CD4-positive, alpha-beta T cell treated with Interleukin-15 for 1 hour (primary cell): ENCODE measurements at places on chromosomes 11 and 22.

GRCh38 chr11:10906521-10906920 lies 48.7 kb upstream of the ZBED5 start:
- DNase-seq: no peak

- no peak for DNase-seq
These were observed 86.2 kb downstream of the MSANTD4 start for GRCh38 chr11:105935791-105936190.

DNA sequence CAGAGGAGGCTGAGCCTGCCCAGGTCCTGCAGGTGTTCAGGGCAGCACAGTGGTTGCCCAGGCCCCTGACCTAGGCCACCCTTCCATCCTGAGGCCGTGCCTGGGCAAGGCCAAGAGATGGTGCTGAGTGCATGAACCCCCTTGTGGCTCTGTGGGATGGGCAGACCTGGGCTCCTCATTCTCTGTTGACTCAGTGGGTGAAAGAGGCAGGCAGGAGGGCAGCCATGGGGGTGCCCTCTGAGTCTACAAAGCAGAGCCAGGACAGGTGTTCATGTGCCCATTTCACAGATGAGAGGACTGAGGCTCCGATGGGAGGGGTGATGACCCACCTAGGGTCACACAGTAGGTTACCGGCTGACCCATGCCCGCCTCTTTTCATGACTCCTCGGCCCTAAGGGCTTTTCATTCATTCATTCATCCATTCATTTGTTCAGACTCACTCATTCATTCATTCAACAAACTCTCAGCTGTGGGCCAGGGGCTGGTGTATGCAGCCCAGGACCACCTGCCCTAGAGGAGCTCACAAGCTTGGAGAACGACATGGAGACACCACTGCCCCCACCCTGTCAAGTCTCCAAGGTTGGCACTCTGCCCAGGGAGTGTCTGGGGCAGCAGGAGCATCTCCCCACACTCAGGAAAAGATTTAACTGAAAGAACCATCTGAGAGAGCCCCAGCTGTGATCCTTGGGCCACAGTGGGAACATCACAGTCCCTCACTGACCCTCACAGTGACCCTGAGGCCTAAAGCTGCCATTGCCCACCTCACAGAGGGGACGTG lies 40.5 kb downstream of the IGLL5 start:
- DNase-seq: no peak

- DNase-seq: no peak
These were observed 103.3 kb upstream of the NNMT start for GRCh38 chr11:114192841-114193389.

DNA sequence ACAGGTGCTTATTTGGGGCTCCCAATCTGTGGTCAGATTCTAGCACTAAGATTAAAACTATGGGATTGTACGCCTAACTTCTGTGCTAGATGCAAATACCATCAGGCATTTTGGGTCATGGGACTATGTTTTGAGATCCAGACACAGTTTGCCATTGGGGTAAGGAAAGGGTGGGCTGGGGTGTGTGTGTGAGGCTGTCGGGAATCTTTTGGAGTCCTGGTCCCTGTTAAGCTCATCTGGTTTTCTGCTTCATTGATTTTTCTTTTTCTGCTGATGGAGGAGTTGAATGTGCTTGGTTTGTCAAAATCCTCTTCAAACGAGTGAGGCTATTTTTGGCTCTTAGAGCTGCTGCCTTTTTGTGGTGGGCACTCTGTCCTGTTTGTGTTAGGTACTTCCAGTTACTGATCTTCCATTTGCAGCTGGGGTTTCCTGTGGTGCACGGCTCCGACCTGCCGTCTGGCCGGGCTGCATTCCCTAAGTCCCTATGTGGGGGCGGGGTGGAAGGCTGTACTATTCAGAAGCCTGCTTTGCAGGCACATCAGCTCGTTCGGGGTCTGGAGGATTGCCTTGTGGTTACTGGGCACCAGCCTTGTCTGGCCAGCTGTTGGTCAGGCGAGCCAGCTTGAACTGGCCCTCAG lies 2.9 kb downstream of the BCR start:
- no peak for DNase-seq

GRCh38 chr22:19578180-19579004 lies 54.2 kb upstream of the CLDN5 start:
- no peak for DNase-seq

GRCh38 chr11:57513911-57514537 lies 1.5 kb downstream of the SLC43A1 start:
- DNase-seq: no peak

DNA sequence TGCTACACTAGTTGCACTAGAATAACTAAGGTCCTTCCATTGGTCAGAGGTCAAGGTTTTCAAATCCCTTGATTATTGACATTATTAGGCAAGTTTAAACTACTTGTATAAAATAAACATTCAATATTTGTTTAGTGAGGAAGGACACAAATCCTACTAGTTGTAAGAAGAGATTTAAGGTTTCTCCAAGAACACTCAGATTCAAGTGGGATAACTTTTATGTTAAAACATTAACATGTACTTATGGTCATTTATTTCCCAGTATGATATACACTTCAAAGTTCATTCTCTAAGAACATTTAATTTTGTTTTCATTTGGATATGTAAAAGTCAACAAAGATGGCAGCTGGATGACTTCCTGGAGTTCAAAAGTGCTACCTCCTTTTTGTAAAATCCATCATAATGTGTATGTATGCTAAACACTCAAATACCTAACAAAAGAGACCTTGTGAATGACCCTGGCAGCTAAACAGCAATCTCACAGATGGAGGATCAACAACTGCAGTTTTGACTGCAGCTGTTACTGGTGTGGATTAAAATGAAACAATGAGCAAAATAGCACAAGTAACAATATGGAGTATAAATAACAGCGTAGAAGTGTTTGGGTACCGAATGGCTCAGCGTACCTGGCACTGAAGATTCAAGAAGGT lies 1.5 kb downstream of the CCDC90B start:
- no peak for DNase-seq

GRCh38 chr11:132033051-132033450 lies 662.6 kb downstream of the NTM start:
- DNase-seq: no peak

- no peak for DNase-seq
These were observed 726 bp downstream of the PKNOX2 start for GRCh38 chr11:125165111-125165842.

DNA sequence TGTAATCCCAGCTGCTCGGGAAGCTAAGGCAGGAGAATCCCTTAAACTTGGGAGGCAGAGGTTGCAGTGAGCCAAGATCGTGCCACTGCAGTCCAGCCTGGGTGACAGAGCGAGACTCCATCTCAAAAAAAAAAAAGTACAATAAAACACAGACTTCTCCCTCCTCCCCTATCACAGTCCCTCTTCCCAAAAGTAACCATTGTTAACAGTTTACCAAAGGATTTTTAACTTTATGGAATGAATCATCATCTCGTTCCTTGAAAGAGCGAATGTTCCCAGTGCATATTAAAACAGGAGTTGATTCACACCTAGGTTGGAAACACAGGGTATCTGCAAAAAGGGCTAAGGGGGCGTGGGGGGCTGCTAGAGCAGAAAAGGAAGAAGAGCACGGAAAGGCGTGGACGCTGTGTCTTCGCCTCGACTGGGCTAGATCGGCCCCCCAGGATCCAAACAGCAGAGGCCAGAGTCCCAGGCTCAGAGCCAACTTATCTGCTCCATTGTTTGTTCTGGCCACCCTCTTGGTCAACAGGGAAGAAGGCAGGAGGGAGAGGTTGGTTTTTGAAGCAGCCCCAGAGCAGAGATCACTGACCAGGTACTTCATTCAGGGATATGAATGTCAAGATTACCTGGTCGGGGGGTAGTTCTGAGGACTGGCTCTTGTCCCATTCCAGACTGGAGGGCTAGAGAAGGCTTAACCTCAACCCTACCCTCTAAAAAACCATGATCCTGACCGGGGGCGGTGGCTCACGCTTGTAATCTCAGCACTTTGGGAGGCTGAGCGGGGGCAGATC lies 2.1 kb upstream of the AHNAK start:
- DNase-seq: no peak

DNA sequence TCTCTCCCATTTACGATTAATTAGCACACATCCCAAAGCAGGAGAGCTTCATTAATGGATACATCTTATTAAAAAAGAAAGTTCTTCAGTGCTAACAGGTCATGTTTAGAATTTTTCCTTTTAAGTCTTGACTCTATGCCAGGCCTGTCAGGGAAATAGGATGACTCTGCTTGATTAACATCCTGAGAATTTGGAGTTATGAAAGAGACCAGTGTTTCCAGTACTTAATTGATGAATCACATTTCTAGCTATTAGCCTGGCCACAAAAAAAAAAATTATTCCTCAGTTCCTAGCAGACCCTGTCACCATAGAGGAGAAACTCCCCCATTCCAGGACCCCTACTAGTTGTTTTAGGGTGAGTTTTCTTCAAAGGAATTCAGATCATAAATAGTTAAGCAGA lies 23.6 kb upstream of the ME3 start:
- no peak for DNase-seq

- DNase-seq: no peak
These were observed 2.5 kb downstream of the MPPED2 start for GRCh38 chr11:30583476-30584280.

- DNase-seq: no peak
These were observed 30.1 kb downstream of the SBF2 start for GRCh38 chr11:10263929-10264328.

DNA sequence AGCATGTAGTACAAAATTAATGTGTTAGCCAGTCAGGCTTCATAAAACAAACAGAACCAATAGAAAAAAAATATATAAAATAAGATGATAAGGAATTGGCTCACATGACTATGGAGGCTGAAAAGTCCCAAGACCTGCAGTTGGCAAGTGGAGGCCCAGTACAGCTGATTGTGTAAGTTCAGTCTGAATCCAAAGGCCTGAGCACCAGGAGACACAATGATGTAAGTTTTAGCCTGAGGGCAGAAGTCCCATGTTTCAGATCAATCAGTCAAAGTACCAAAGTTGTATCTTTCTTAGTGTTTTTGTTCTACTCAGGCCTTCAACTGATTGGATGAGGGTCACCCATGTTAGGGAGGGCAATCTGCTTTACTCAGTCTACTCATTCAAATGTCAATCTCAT lies 14.3 kb upstream of the OR10D3 start:
- DNase-seq: no peak

- DNase-seq: no peak
These were observed 938 bp downstream of the LAYN start for GRCh38 chr11:111541254-111542061.

- DNase-seq: no peak
These were observed 4.6 kb downstream of the WT1 start for GRCh38 chr11:32430568-32431381.

DNA sequence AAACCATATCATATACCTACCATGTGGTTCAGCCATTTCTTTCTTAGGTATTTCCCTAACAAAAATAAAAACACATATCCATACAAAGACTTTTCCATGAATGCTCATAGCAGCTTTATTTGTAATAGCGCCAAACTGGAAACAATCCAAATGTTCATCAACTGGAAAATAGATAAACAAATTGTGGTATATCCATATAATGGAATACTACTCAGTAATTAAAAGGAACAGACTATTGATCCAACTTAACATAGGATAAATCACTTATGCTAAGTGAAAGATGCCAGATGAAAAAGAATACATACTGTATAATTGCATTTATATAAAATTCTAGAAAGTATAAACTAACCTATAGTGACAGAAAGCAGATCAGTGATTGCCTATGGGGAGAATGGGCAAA lies 323.3 kb downstream of the BUD13 start:
- no peak for DNase-seq

DNA sequence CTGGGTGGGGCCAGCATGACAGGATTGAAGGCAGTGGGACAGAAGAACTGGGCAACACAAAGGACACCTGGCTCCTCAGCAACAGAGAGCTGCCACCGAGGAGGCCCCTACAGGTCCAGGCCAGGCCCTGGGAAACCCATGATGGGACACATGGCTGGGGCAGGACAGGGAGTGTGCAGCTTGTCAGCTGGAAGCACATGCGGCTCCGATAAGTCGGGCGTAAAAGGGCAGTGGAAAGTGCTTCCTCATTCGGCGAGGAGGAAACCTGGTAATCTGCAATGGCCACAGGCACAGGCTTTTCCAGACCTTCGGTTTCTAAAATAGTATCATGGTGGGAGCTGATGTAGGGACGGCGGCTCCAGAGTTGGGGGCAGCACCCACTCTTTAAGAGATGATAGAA lies 16.5 kb downstream of the GNAZ start:
- no peak for DNase-seq

- no peak for DNase-seq
These were observed 33.2 kb downstream of the KIAA0930 start for GRCh38 chr22:45207533-45207932.

GRCh38 chr11:92696076-92696475 lies 273.4 kb upstream of the MTNR1B start:
- no peak for DNase-seq

- no peak for DNase-seq
These were observed 13.4 kb upstream of the SLC35C1 start for GRCh38 chr11:45791524-45791923.

DNA sequence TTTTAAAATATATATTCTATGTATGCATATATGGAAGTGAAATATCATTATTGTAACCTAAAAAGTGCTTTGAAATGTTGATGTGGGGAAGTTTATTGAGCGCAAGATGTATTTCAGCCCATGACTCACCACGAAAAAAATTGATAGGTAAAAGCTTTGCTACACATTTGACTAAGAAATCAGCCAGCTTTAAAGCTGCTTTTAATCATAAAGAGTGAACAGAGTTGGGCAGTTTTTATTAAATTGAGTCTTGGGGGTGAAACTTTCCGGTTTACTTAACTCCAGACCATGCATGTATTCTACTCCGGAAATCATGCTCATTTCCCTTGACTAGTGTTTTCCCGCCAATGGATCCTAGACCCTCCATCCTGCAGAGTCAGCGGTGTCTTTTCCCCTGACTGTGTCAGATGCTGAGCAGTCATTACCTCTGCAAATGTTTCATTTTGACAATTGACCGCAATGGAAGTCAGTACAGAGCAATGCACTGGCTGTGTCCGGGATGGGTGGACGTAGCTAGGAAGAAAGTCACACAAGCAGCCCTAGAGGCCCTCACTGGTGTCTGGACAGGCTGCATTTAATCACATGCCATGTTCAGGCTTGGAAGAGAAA lies 47.2 kb upstream of the MPEG1 start:
- DNase-seq: no peak

GRCh38 chr11:74784234-74784633 lies 35.6 kb downstream of the RNF169 start:
- DNase-seq: no peak

DNA sequence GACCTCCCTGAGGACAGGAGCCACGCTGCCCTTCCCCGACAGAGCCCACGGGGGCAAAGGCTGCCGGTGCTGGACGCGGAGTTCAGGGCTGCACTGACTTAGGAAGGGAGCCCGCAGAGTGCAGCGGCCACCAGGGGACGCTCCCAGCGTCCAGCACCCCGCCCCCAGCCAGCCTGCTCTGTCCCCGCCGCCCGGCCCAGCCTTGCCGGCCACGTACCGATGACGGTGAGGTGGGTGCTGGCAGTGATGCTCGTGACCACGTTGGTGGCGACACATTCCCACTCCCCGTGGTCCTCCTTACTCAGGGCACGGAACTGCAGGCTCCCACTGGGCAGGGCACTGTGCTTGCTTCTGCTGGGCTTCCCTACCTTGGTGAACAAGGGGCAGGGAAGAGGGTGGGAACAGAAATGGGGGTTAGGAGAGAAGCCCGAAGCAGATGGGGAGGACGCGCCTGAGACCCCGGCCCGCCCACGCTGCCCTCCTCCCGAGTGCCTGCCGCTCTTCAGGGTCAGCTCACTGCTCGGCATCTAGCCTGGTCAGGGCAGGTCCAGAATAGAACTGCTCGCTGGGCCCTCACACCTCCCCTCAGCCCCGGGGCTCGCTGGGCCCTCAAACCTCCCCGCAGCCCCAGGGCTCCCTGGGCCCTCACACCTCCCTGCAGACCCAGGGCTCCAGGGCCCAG lies 25.9 kb downstream of the IGSF9B start:
- DNase-seq: no peak

- DNase-seq: no peak
These were observed 272.0 kb upstream of the SESN3 start for GRCh38 chr11:95503047-95503446.
